ENCODE measurements at places on chromosomes 6 and 20.

GRCh38 chr6:40922281-40922680 lies 116.7 kb downstream of the UNC5CL start:
- no peak for DNase-seq

DNA sequence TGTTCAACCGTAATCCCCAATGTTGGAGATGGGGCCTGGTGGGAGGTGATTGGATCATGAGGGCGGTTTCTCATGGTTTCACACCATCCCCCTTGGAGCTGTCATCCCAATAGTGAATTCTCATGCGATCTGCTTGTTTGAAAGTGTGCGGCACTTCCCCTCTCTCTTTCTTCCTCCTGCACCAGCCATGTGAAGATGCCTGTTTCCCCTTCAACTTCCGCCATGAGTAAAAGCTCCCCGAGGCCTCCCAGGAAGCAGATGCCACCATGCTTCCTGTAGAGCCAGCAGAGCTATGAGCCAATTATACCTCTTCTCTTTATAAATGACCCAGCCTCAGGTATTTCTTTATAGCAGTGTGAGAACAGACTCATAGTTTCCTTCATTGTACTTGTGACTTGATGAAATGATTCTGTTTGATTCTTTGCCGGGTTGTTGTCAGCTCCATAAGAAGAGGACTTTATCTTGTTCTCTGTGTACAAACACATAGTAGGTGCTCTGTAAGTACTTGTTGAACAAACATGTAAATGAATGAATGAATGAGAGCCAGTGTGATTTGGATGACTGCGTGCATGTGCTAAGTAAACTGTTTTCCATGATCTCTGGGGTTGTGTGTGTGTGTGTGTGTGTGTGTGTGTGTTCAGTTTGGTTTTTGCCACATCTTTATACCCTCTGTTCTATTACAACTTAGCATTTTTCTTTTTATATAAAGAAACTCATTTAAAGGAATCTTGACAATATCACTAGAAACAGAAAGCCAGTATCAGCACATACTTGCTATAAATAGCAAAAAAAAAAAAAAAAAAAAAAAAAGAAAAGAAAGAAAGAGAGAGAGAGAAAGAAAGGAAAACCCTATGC lies 22.5 kb upstream of the PTGIS start:
- DNase-seq = no peak

DNA sequence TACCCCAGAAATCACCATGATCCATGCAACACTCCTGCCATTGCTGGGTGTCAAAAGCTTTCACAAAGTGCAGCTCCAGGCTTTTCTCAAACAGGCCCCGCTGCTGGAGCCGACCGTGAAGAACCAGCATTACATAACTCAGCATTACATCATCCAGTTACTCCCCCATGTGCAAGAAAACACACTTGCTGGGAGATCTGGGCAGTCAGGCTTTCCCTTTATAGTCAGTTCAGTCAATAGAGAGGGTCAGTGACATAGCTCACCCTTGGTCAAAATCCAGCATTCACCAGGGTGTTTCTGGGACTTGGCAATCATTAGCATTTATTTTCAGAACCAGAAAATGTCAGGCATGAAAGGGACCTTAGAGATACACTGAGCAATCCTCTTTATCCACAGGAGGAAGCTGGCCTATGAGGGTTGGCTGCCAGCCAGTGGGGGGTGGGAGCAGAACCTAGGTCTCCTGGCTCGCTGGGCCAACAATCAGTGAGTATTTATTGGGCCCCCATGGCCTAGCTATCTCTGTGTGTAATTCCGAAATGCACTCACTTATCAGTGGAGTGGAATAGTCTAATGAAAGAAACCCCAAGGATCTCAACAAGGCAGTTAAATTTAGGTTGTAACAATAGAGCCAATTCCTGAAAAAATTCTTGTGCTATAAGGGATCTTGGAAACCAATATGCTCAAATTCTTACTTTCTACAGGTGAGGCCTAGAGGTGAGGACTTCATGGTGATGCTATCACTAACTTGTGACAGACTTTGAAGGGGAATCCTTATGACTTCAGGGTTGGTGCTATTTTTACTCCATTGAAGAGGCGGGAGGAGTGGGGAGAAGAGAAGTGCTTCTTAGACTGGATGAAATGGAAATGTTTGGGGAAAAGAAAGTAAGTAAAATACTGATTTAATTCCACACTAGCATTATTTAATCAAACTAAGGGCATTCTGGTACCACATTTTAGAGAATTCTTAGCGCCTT lies 54.6 kb downstream of the LYRM4 start:
- peak; percentile 90 for DNase-seq

GRCh38 chr20:61404303-61404702 lies 152.2 kb downstream of the CDH4 start:
- DNase-seq = no peak

- DNase-seq = no peak
These were observed 36.2 kb downstream of the FYN start for GRCh38 chr6:111837007-111837406.

DNA sequence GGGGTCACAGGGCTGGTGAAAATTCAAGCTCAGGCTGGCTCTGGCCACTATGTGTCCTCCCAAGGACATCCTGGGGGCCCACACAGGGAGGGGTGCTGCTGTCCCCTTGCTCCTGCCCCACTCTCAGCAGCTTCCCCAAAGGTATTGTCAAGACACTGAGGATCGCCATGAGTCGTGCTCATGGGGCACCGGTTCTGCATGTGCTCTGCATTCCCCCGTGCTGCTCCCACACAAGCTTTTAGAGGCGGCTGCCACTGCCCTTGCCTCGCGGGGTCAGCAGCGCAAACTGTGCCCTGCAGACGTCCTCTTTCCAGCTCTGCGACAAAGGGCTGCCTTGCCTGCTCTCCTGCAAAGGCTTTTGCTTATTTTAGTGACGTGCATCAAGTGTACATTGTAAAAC lies 179.8 kb downstream of the ERMARD start:
- no peak for DNase-seq

DNA sequence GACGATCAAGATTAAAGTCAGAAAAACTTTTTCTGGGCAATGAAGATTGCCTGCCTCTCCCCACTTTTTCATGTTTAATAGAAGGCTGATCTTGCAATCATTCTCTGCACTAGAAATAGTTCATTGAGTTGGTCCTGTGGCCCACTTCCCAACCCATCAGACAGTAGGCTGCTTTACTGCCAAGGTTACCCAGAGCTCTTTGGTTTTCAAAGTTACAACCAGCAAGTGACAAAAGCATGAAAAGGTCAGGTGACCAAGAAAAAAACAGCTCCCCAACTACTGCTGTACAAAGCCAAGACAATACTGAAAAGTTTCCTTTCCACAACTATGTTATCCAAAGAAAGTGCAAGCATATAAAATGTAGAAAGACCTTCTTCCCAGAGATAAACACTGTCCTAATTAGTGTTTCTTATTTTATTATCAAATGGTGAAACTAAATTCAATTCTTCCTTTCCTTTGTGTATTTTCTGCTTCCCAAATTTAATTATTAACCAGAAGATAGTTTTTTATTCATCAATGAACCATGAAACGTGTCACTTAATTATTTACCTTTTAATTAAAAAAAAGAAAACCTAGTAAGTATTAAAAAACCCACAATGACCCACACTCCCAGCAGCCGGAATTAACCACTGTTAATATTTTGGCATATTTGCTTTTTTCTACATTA lies 16.6 kb downstream of the DNAAF9 start:
- DNase-seq = peak; percentile 68

- no peak for DNase-seq
These were observed 20.3 kb downstream of the POFUT1 start for GRCh38 chr20:32227744-32228688.

- DNase-seq = no peak
These were observed 1.8 kb upstream of the LRRC73 start for GRCh38 chr6:43511824-43512415.

DNA sequence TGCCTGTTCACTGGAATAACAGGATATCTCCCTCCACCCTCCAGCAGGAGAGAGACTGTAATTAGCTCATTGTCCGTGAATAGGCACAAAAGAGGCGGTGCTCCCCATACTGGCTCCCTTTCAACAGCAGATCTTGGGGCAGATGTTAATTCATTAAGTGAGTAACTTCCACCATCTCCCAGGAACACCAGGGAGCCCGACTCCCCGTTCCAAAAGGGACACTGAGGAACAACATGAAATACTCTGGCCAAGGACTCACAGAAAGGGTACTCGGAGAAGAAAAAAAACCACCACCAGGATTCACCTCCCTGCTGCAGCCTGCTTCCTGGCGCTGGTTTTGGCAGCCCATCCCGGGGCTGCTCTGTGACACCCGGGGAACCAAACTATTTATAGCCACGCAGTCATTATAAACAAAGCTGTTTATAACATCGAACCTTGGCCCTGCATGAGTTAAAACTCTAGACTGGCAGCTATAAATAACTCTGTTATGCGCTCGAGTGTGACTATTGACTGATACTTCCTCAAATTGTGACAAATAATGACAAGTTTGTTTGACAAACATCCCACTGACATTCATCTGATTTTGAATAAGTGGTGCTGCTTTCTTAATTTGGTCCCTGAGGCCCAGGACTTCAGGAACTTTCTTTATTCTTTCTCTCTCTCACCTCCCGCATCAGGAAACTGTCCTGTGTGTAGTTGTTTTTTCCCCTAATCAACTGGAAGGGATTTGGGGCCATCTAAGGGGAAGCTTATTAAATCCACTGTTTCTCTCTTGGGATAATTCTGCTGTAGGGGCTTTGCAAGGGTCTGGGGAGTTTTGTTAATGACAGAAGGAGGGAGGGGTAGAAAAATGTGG lies 521.6 kb downstream of the CD83 start:
- no peak for DNase-seq

GRCh38 chr20:36670665-36671357 lies 24.8 kb upstream of the SLA2 start:
- DNase-seq = no peak

DNA sequence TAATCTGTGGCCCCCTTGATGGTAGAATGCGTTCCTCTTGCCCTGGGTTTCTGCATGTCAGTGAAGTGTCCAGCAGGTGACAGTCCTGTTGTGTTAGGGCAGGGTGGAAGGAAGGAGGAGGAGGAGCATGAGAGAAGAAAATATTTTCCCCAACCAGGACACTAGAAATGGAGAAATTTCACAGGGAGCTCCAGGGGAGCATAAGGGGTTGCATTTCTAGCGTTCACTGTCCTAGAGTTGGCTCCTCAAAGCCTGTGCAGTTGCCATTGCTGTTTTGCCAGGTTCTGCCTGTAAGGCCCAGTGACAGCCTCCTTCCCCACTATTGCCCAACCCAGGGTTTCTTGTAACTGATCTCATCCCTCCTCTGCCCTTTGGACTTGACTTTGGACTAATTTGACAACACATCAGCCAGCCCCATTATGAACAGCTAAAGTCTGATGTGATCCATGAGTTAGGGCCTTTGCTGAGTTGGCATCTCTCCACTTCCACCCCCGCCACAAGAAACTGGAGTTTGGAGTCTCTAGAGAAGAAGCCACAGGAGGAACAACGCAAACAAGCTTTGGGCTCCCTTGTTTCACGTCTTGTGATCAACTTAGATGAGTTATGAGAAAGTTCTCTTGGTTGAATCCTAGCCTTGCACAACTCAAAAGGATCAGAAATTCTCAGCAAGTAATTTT lies 14.0 kb upstream of the FAM50B start:
- no peak for DNase-seq

GRCh38 chr20:44014807-44015732 lies 100.4 kb downstream of the TOX2 start:
- no peak for DNase-seq

- DNase-seq = no peak
These were observed 536 bp upstream of the FNDC1 start for GRCh38 chr6:159168536-159169192.

GRCh38 chr6:121436274-121436857 lies 920 bp downstream of the GJA1 start:
- no peak for DNase-seq

GRCh38 chr6:43935921-43936439 lies 166.0 kb downstream of the VEGFA start:
- no peak for DNase-seq

GRCh38 chr20:49496553-49497397 lies 14.3 kb upstream of the KCNB1 start:
- no peak for DNase-seq

DNA sequence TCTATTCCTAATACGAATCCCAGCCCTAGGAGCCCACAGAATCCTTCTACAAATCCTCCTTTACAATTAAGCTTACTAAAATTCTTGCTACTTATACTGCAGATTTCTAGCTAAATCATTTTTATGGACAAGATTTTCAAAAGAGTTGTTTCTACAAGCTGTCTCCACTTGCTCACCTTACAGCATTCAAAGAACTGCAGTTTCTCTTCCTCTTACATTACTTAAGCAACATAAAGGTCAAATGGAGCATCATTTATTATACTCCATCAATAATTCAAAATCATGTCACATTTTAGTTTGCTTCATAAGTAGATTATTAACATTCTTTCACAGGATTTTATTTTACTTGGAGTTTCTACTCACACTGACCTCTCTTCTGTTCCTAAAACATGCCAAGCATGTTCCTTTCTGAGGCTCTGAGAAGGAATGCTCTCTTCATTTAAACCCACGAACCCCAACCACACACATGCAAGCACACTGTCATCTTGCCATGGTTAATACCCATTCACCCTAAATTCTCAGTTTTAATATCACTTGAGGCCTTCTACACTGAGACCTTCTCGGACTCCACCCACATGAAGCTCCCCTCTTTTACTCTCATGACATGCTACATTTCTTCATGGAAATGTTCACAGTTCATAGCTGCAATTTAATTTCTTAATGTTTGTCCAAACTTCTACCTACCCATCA lies 388.2 kb downstream of the TBC1D32 start:
- DNase-seq = no peak

- DNase-seq = no peak
These were observed 35.6 kb upstream of the DTNBP1 start for GRCh38 chr6:15698471-15698870.

- DNase-seq = no peak
These were observed 310.3 kb downstream of the CLVS2 start for GRCh38 chr6:123306334-123306733.

DNA sequence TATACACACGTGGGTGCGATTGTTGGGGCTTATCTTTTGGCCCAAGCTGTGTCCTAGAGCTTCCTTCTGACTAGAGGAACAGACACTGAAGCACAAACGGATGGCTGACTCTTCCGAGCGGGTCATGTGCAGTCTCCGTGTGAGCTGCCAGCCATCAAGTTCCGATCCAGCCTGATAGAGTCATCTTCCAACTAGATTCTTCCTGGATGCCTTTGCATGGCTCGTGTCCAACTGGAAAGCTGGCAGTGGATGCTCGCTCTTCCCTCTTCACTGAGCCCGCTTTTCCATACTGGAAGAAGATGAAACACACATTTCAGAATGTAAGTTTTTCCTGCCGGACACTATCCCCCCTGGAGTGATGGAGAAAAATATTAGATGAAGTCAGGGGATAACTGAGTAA lies 148.1 kb downstream of the SCML4 start:
- no peak for DNase-seq
